ENCODE measurements at places on chromosomes 3 and 15. TPM values are rescaled to one million over a fixed set of nuclear protein-coding genes. Genes with fewer than 3 reads are reported as not detected.

GRCh38 chr3:101643861-101644613, 32.9 kb downstream of the ZBTB11 start:
- DNase-seq = no peak

DNA sequence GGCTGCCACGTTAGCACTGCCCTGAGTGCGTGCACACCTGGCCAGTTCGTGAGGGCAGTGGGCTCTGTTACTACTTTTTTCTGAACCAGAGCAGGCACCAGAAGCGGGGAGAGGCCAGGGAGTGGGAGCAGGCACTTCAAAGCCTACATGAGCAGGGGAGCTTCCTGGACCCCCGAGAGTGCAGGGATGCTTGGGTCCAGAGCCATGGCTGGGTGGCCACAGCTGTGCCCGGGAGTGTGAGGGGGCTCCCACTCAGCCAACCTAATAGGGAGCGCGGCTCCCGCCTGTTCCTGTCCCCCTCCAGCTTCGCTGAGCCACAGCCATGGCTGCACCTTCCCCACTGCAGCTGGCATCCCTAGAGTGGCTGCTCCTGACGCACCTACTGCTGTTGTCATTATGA, 1423.3 kb downstream of the SI start:
- DNase-seq = no peak

The P2RY13 gene
- total RNA-seq = 2.7 TPM

- DNase-seq = no peak
Observed at GRCh38 chr3:152394246-152394645, 125.5 kb downstream of the MBNL1 start.

The SLC28A2 gene
- total RNA-seq = not detected

DNA sequence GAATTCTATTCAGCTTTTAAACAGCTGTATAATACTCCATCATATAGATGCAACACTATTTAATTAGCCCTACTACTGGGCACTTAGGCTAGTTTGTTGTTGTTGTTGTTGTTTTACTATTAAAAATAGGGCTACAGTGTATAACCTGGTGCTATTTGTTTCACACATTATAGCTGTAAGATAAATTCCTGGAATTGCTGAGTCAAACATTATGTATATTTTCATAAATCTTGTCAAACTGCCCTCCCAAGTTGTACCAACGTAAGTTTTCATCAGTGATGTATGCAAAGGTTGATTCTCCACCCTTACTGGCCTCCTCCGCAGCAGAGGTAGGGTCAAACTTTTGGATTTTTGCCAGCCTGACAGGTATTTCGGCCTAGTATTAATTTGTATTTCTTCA, 3.8 kb upstream of the CEMIP start:
- no peak for DNase-seq

GRCh38 chr3:139120086-139121056, 75.7 kb upstream of the PRR23C start:
- DNase-seq = no peak

DNA sequence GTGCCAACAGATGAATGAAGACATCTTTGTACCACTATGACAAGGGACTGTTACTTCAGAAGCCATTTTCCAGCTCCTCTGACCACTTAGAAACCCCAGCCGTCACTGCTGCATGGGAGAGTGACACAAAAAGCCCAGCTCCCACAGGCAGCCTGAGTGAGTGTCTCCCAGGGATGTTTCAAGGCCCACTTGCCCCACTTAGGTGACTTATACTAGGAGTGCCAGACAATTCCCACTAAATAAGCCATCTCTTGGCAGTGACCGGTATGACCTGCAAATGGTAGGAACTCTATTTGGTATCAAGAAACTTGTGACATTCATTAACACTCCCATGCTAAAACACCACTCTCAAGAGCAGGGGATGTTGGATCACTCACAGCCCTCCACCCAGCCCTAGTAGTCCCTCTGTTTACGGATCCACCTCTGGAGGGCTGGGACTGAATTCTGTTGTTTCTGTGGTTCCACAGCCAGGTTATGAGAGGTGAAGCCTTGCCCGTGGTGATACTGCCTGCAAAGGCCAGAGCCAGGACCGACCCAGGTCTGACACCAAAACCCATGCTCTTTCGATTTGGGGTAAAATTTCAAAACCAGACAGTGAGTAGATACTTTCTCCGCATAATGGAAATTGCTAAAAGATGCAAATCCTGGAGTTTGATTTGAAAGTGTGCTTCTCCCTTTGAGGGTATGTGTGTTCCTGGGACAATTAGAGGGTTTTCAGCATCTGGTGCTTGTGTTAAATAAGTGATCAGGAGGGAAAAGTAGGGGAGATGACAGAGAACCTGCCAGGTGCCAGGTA, 14.5 kb downstream of the RBP1 start:
- DNase-seq = no peak

GRCh38 chr3:120450600-120451271, at the start of gene FSTL1:
Gene FSTL1, minus strand, starts transcription at chr3:120450992. Its CDS starts 246 bp downstream, at chr3:120450746.
- DNase-seq = peak; percentile 91

DNA sequence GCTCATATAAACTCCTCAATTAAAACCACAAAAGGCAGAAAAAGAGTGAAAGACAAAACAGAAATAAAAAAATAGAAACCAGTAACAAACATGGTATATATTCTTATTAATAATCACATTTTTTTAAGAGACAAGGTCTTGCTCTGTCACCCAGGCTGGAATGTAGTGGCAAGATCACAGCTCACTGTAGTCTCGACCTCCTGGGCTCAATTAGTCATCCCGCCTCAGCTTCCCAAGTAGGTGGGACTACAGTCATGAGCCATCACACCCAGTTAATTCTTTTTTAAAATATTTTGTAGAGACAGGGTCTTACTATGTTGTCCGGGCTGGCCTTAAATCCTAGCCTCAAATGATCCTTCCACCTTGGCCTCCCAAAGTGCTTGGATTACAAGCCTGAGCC, 37.1 kb downstream of the FAM240A start:
- DNase-seq = no peak

The PEX5L gene
- total RNA-seq = not detected

The CPNE9 gene
- not detected for total RNA-seq

The WNT7A gene
- not detected for total RNA-seq

DNA sequence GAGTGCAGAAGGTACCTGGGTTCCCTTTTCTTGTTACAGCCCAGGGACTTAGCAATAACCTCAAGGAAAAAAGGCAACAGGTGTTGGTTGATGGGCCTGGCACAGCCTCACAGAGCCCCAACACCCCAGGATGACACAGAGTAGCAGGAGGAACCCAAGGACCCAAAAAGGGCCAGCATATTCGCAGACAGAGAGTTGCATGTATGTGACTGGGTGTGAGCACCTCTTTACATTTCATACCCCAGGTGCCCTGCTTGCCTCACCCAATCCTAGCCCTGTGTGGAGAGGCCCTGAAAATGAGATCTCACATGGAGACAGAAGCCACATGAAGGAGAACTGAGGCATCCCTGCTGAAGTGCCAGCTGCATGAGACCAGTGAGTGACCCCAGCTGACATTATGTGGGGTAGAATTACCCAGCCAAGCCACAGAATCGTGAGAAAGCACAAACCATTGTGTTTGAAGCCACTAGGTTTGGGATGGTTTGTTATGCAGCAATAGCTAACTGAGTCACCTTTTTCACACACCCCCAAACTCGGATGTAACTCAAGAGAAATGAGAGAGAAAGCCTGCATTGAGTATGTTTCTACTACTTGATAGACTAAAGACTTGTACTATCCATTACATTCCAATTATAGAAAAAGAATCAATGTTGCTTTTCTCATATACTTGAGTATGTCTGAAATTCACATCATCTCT, 26.2 kb upstream of the HHATL start:
- no peak for DNase-seq

DNA sequence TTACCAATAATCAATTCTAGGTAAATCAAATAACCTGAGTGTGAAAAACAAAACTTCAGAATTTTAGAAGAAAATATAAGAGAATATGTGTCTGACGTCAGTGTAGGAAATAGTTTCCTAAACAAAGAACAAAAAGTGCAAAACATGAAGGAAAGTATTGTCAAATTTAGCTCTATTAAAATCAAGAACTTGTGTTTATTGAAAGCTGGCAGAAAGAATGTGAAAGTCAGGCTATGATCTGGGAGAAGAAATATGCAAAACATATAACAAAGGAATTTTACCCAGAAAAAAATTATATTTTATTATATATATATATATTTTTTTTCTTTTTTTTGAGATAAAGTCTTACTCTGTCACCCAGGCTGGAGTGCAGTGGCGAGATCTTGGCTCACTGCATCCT, 129.1 kb upstream of the ANKRD28 start:
- no peak for DNase-seq

DNA sequence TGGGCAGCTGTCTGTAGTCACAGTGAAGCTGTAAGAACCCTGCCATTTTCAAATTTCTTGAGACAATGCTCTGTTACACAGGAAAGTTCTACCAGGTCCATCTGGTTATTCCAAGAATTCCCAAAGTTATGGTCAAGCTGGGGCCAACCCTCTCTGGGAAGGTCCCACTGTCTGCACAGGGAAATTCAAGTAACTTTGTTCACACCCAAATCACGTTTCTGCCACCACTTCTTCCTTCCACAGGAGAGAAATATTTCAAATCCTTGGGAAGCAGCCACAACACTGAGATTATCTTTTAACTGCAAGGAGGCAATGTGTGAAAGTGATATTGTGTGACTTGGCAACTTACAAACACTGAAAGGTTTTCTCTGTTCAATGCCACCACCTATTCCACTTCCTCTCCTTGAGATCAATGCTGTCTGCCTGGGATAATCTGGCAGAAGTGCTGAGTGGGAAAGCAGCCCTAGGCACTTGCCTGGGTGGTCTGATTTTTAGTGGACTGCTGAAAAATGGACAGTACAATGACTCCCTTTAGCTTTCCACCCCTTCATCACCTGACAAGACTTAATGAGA, 5.6 kb downstream of the SCAMP2 start:
- no peak for DNase-seq

The HRG gene
- total RNA-seq = not detected

DNA sequence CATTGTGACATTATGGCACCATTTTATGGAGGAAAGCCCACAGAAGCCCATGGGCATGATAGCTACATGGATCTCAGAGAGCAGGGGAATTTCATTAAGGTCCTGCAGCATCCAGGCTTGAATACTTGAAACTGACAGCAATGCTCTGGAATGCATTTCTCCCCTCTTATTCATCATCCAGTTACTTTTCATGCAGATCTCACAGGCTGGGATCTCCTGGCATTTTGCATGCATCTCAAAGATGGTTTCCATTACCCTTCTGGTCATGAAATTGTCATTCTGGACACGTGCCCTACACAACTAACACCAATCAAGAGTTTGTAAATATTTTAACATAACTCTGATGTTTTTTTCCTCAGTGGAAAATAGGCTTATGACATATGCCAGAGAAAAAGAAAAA, 32.4 kb downstream of the VGLL3 start:
- no peak for DNase-seq

- no peak for DNase-seq
Observed at GRCh38 chr3:64895991-64896895, 208.4 kb upstream of the ADAMTS9 start.

The EFHB gene
- total RNA-seq = 0.81 TPM

DNA sequence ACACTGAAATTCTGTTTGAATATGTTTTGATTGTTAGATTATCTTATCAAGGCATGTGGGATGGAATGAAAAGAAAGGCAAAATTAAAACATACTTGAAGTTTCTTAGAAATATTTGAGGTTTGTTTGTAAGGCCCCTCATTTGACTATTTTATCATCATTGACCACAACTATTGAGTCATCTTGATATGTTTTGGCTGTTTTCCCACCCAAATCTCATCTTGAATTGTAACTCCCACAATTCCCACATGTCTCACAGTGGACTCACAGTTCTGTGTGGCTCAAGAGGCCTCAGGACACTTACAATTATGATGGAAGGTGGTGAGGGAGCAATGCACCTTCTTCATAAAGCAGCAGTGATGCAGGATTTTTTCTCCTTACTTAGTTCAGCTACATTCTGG, 917.1 kb downstream of the PLOD2 start:
- DNase-seq = no peak

DNA sequence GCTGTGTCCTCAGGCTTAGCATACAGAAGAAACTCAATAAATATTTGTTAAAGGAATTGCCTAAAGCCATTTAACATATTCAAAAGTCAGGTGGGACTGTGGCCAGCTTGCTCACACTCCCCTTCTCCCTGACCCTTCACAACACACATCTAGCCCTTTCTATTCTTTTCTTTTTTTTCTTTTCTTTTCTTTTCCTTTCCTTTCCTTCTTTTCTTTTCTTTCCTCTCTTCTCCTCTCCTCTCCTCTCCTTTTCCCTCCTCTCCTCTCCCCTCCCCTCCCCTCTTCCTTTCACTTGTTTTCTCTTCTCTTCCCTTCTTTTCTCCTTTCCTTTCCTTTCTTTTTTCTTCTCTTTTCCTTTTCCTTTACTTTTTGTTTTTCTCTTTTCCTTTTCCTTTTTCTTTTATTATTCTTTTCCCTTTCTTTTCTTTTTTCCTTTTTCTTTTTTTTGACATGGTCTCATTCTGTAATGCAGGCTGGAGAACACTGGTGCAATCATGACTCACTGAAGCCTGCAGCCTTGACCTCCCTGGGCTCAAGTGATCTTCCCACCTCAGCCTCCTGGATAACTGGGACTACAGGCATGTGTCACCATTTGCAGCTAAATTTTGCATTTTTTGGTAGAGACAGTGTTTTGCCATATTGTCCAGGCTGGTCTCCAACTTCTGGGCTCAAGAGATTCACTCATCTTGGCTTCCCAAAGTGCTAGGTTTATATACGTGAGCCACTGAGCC, 377.8 kb downstream of the GRM7 start:
- no peak for DNase-seq

DNA sequence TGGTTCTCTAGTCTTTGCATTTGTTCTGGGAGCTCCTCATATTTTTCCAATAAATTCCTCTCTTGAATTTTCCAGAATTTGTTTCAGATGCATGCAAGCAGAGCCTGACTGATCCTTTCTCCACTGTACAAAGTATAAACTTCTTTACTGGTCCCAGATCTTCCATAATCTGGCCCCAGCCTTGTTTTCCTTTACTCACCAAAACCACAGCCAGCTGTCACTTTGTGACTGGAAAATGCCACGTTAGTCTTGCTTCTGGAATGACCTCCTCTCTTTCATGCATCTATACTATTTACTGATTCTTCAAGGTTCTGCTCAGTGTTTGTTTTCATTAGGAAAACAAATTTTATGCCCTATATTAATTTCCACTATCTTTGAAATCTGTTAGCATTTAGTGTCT, 60.4 kb upstream of the SPPL2A start:
- DNase-seq = no peak

The SH3GL3 gene
- total RNA-seq = 0.48 TPM

- DNase-seq = no peak
Observed at GRCh38 chr3:66812136-66812535, 186.0 kb upstream of the KBTBD8 start.

The PLAAT1 gene
- not detected for total RNA-seq

GRCh38 chr3:158671821-158672214, 630 bp downstream of the LXN start:
- no peak for DNase-seq

DNA sequence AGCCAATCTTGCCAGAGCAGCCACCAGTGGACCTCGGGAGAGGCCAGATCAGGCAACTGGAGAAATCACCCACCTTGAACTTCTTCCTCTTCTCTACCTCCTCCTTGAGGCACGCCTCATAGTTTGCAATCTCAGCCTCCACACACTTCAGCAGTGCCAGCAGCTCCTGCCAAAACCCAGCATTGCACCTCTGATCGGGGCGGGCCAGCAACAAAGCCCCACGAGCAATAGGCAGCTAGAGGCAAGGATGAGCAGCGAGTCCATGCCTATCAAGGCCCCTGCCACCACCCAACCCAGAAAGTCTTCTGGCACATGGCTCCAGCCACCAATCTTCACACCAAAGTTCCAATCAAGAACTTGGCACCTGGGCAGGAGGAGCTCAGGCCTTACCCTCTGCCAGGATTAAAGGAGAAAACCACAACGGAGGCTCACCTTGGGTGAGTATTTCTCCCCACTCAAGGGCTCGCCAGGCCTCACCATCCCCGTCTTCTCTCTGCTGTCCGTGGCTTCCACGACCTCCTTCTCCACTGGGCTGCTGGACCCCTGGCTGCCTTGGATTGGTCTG, 42.1 kb downstream of the SEMA3G start:
- DNase-seq = peak; percentile 50

Data from aorta (tissue), 5 donors.